ENCODE measurements at places on chromosomes 13 and 19.

- DNase-seq: no peak
Observed at GRCh38 chr13:72696579-72696978, 30.9 kb downstream of the MZT1 start.

DNA sequence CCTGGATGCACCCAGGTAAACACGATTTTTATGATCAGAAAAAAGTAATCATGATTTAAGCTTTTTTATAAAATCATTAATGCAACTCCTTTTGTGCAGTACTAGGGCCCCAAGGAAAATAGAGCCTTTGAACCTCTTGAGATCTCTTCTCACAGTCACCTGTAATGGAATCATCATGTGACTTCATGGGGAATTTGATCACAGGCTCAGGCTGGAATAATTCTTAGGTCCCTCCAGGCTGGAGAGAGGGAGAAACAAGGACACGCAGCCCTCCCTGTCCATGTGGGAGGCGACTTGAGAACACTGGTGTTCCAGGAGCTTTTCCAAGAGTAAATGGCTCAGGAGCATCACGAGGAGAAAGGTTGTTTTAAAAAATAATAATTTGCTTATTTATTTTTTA is 156.1 kb downstream of the NUFIP1 start:
- DNase-seq: no peak

GRCh38 chr19:54172471-54173358 is at the start of gene TMC4:
Gene TMC4 (minus strand): TSS chr19:54173160. CDS start chr19:54173117, 43 bp downstream.
- DNase-seq: no peak

DNA sequence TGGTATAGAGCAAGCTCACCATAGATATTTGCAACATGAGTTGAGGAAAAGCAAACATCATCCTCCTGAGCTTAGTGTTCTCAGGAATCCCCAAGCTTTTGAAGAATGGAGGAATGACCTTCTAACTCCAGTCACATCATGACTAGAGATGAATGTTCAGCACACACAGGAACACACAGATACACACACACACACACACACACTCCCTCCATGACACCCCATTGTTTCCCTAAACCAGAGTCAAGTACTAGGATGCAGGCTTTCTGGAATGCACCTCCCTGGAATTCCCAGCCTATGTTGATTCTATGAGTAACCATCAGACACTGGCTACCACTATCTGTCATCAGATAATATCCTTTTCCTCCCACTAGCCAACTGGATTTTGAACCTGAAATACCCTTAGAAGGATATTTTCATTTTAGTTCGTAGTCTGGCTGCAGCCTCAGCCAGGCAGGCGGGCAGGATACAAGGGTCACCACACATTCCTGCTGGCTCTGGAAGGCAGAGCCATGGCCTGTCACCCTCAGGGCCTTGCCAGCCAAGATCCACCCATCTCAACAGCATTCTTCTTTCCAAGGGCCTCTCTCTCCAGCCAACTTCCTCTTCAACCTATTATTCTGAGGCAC is 162.4 kb downstream of the FOXO1 start:
- no peak for DNase-seq

GRCh38 chr13:79282976-79283375 is 123.1 kb downstream of the RBM26 start:
- DNase-seq: no peak

GRCh38 chr13:50676602-50677001 is 166.9 kb downstream of the DLEU7 start:
- DNase-seq: peak; percentile 14

GRCh38 chr13:73672492-73672891 is 461.7 kb downstream of the KLF12 start:
- DNase-seq: no peak

GRCh38 chr13:74674720-74675119 is 540.5 kb upstream of the KLF12 start:
- no peak for DNase-seq

GRCh38 chr13:23776698-23777574 is 112.3 kb downstream of the MIPEP start:
- no peak for DNase-seq

DNA sequence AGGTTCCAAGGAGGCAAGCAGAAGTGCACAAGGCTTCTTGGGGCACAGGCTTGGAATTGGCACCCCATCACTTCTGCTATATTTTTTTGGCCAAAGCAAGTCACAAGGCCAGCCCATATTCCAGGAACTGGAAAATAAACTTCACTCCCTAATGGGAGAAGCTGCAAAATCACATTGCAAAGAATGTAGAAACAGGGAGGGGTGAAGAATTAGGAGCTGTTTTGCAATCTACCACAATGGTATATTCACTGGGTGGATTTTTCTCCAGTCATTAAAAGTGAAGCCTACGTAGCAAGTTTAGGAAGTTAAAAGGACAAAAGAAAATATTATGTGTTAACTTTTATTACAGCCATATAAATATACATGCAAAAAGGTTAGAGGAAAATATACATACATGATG is 464.8 kb downstream of the COG6 start:
- no peak for DNase-seq

DNA sequence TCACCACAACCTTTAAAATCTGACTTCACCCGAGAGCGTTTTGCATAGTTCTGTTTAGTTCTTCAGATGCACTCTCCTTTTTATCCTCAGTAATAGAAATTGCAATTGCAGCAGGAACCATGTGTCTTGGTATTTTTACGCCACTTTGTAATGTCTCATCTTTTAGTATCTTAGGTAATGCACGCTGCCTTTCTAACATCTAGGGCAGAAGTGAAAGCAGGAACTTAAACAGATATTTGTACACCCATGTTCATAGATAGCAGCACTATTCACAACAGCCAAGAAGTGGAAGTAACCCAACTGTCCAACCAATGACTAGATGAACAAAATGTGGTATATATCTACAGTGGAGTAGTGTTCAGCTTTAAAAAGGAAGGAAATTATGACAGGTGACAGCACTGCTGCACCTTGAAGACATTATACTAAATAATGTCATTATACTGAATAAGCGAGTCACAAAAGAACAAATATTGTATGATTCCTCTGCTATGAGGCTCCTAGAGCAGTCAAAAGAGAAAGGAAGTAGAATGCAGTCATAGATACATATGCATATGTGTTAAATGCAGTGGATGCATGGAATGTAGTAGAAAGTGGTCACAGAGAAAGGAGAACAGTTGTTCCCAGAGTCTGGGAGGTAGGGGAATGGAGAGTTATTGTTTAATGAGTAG is 105.9 kb upstream of the GJB6 start:
- DNase-seq: no peak

GRCh38 chr13:93147298-93147645 is 79.3 kb upstream of the GPC6 start:
- no peak for DNase-seq
